ENCODE measurements at places on chromosomes 1 and 21.

GRCh38 chr1:59100708-59101374 is 196.1 kb upstream of the FGGY start:
- no peak for DNase-seq

- DNase-seq: no peak
Measured at GRCh38 chr1:234617131-234617985, 7.4 kb upstream of the IRF2BP2 start.

- no peak for DNase-seq
Measured at GRCh38 chr21:45306832-45307571, 19.3 kb upstream of the POFUT2 start.

GRCh38 chr1:66302184-66302742 is 231.7 kb upstream of the SGIP1 start:
- no peak for DNase-seq

DNA sequence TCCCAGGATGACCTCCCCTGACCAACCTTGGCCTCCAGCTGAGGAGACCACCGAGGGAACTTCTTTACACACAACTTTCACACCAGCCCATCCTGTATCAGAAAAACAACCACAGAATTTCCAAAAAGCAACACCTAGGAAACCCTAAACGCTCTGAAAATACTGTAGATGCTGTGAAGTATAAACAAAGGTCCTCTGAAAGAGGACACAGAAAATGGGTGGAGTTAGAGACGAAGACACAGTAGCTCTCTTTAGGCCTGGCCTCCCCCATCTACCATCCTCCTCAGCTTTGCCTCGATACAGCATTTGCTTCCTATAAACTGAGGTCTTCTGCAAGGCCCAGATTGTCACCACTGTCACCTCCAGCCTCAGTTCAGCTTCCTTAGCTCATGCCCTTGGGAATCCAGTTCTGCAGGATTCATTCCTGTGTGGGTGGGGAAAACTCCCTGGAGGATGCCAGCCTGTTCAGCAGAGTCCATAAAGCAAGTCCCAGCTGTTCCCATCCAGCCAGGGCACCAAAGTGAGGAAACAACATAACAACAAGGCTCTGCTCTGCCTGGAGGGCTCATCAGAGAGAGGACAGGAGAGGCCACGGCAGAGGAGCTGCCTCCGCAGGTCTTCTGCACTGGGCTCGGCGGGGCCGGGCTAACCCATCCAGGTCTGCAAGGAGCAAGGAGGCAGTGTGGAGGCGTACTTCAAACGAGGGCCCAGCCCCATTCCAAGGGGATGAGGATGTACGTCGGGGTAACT is 15.0 kb downstream of the PIK3C2B start:
- DNase-seq: no peak

DNA sequence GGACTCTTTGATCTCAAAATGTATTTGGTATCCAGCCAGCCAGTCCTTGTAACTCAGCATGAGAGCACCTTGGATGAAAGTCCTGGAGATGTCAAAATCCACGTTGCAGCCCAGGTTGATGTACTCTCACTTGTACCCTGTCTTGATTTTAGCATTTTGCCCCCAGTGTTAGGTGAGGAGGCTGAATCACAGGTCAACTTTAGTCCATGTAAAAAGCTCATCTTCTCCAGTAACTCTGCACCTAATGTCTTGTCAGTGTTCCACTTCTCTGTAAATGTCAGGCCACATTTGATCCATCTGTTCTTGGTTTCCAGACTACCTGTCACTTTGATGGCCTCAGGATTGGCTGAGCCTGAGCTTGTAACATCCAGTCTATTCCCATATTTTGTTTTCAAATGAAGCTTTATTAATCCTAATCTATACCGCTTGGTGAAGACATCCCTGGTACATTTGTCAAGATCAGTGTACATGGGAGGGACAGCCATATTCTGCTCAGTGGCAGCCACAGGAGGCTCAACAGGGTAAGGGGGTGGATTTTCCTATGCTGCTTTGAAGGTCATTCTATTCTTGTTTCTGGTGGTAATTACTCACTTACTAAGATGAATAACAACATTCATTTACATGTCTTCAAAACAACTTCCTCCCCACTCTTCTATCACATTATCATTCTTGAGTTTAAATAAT is 24.1 kb upstream of the FCRL3 start:
- no peak for DNase-seq

DNA sequence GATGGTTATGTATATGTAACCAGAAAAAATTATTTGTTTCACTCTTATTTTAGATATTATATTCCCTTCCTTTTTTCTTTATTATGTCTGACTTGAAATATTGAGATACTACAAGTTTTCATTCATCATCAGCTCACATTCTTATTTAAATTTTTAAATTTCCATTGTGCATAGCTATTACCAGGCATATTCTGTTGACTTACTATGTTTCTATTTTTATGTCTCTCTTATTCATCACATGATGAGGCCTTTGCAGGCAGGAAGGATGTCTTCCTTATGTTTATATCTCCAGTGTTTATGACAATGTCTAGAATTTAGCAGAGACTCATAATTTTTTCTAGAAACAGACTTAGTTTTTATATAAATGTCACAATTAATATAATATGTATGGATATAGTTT is 221.9 kb upstream of the KCTD3 start:
- no peak for DNase-seq
